ENCODE measurements at places on chromosomes 6 and 20.

GRCh38 chr6:156109713-156110112, 654.1 kb upstream of the NOX3 start:
- no peak for DNase-seq

GRCh38 chr20:55964790-55965189, 40.5 kb downstream of the CBLN4 start:
- no peak for DNase-seq

DNA sequence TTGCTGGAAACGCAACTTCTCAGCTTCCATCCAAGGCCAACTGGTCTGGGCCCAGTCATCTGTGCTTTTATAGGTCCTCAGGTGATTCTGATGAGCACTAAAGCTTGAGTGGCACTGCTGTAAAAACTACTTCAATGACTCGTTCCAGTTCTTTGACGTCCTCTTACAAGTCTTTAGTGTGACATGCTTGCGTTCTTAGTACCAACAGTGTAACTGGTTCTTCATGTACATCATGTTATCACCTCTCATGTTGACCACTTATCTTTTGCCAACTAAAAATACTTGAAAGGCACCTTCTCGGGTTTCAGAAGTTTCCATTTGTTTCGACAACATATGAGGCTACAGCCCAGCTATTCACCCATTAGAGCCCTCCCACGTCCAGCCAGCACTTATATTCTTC, 468.9 kb downstream of the PRKN start:
- no peak for DNase-seq

GRCh38 chr6:124670801-124671200, 291.4 kb upstream of the RNF217 start:
- no peak for DNase-seq

- no peak for DNase-seq
Observed at GRCh38 chr6:47023573-47023972, 18.6 kb downstream of the ADGRF1 start.

DNA sequence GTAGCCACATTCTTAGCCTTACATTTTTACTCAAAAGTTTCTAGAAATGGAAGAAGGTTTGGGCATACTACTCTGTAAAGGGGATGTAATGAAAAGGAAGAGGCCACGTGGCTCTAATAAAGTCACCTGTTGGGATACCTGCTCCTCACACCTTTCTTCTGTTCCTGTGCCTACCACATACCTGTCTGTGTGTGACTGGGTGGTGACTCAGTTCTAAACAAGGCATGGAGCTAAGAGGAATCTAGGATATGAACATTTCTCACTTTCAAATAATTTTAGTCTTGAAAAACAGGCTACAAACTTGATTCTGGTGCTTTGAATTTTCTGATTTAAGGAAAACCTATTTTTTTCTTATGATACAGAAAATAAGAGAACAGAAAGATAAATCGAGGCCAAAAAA, 363.6 kb downstream of the RFPL4B start:
- DNase-seq: no peak

GRCh38 chr6:166960609-166960978, 4.2 kb upstream of the RNASET2 start:
- no peak for DNase-seq

DNA sequence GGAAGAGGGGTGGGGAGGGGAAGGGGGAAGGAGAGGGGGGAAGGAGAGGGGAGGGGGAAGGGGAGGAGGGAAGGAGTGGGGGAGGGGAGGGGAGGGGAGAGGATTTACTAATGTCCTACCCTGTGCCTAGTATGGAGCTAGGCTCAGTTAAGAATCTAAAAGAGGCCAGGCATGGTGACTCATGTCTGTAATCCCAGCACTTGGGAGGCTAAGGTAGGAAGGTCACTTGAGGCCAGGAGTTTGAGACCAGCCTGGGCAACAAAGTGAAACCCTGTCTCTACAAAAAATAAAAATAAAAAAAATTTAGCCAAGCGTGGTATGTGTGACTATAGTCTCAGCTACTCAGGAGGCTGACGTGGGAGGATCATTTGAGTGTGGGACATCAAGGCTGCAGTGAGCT, 13.0 kb downstream of the UBE2J1 start:
- no peak for DNase-seq

DNA sequence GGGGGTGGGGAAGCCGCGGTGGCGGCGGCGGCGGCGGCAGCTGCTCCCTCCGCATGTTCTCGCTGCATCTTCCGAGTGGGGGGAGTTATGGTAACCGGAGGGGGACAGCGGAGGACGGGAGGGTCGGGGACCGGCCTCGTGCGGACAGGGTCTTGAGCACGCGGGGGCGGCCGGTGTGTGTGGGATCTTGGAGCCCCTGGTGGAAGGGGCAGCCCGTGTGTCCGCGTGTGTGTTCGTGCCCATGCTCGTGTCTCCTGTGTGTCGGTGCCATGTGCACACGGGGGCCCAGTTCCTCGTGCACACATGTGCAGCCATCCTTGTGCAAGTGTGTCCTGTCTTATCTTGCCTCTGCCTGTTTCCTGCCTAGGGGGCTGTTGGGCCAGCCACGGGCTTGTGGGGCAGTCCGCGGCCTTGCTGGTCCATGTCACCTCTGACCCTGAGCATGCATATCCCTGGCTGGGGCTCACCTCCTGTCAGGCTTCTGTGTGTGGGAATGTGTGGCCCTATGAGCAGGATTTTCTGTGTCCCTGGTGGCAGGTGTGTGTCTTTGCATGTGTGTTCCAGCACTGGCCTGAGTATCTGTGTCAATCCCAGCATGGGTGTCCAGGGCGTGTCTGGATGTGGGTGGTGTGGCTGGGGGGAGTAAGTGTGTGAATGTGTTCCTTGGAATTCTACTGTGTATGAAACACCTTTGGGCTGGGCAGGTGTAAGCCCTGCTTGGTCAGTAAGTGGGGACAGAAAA, 8.5 kb downstream of the SYNGAP1 start:
- no peak for DNase-seq

GRCh38 chr6:111803804-111804203, 69.4 kb downstream of the FYN start:
- no peak for DNase-seq

DNA sequence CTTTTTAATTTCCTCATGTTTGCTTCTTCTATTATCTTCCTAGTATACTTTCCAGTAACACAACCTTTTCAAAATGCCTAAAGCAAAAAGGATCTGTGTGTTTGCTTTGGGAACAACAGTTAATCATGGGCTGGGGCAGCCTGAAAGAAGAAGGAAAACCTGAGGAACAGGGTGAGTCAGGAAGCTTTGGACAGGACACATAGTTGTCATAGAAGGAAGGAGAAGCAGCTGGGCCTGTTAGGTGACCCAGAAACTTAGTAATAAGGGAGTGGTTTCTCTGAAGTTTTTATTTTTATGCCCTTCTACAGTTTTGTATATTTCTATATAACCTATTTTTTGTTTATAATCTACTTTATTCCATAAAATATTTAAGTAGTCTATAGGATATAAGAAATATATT, 61.4 kb downstream of the CD24 start:
- DNase-seq: no peak

DNA sequence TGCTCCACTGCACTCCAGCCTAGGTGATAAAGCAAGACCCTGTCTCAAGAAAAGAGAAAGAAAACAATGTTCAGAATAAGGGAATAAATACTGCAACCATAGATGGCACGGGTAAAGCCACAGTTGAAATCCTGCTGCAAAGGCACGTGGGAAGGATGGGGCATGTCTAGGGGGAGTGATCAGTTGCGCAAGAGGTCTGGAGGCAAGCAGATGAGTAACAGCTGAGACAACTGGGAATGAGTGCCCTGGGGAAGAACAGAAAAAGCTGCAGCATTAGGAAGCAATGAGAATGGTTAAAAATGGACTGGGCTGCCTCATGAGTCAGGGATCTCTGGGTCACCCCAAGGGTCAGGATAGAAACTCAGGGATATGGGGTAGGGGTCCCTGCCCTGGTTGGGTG, 96.3 kb downstream of the GMPR start:
- DNase-seq: no peak

DNA sequence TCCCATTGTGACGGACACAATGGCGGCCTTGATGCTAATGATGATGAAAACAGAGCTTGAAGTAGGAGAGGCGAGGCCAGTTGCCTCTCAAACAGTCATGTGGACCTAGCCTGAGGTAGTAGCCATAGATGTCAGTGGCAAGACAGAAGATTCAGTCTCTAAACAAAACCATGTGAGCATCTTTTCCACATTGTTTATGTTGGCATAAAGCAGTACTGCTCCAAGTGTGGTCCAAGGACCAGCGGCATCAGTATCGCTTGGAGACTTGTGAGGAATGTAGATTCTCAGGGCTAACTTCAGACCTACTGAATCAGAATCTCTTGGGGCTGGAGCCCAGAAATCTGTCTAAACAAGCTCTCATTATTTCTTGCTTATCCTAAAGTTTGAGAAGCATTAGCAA, 312.8 kb upstream of the JAG1 start:
- DNase-seq: no peak

DNA sequence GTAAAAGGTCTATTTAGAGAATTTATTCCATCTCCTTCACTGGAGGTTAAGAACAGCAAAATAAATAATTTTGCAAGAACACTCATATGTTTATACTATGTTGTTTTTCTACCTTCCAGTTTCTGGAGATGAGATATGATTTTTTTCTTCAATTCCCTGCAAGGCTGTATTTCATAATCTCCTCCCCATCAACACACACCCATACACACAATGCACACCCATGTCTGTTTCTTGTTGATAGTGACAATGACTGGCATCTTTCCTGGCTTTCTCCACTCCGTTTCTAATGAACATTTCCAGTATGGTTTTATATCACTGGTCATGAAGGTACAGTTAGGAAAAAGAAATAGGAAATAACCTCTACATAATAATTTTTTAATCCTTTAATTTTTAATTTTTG, 202.1 kb downstream of the ARHGAP18 start:
- no peak for DNase-seq

GRCh38 chr6:717135-717534, 24.2 kb upstream of the EXOC2 start:
- DNase-seq: no peak

DNA sequence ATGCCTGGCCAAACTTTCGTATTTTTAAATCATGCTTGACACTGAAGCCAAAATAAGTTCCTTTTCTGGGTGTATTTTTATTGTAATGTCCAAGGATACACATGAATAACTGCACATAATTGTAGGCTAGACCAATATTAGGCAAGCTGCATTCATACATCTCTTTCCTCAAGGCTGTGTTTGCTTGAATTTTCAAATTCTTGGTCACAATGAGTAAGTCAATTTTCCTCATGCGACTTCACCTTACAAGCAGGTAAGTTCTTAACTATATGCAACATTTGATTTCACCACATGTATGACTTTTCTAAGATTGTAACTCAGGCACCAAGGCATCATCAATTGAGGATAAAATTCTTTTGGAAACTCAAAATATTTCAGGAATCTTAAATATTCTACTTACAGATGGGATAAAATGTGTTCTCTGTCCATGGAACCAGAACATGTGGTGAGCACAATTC, 112.4 kb upstream of the ZNF217 start:
- no peak for DNase-seq

GRCh38 chr6:118253741-118254140, 294.4 kb upstream of the PLN start:
- DNase-seq: no peak

DNA sequence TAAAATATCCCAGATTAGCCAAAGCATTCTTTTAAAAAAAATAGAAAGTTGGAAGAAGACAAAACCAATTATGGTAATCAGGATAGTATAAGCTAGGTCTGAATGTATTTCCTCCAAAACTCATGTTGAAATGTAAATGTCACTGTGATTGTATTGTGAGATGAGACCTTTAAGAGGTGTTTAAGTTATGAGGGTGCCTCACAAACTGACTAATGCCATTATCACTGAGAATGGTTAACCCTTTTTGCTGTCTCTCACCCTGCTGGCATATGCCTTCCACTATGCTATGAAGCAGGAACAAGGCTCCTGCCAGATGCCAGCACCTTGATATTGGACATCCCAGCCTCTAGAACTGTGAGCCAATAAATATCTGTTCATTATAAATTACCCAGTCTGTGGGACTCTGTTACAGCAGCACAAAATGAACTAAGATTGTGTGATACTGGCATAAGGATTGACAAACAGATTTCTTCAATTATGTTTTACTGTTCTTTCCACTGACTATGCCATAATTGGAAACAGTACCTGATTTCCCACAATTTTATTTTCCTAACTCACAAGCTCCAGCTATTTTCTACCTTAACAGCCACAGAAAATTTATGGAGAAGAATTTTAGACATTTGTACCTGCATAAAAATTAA, 63.8 kb downstream of the IBTK start:
- no peak for DNase-seq

DNA sequence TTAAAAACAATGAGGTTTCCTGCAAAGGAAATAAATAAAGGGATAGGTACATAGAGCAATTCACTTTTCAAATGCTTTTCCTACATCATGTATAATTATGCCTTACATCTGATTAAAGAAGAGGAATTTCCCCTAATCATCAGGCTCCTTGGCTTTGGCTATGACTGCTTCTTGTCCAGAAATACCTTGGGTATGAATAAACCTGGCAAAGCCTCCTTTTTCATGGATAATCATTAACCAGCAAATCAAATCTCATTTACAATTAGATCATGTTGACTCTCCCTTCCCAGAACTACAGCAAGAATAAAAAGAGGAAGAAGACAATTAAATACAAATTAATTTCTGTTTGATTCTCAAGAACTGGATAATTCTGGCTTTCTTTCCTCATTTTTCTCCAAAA, 58.0 kb upstream of the CD2AP start:
- no peak for DNase-seq

DNA sequence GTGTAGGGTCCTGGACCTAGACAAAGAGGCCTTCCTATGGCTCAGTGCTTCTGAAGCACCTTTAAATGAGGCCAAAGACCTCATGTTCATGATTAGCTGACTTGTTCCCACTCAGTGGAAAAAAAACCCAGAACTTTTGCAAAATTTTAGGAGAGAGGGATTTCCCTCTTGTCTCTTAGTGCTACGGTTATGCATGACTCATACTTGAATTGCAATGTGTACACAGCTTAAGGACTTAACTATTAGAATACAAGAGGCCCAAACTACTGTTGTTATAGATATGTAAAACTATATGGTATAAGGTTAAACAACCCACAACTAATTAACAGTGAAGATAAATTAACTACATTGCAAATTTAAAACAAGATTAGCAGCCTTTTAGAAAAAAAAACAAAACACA, 32.3 kb upstream of the HLA-A start:
- DNase-seq: no peak

DNA sequence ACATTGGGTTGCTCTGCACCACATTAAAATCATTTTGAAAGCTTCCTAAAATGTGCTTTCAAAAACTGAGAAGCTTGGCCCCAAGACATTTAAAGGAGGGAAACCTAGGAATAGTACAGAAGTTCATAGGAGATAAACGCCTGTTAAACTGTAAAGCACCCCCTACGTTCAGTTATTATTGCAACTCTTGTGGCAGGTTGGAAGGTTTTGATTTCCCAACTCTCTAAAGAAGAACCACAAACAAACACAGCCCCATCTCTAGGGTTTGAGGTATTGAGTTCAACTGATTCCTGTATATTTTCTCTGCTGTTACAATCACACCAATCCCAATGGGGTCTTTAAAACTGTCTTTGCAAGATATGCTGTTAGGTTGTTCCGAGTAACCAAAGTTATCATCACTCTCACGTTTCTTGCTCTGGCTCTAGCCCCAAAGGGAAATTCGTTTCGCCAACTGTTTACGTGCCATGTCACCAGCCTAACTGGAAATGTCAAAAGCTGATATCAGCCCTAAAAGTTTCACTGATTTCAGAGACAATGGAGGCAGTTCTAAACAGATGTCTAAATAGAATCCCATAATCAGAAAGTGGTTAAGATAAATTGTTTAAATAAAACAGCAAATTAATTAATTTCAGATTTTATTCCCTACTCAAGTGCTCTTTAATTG, 12.1 kb downstream of the TFAP2A start:
- DNase-seq: no peak

Measured in activated T-cell treated with anti-CD3 and anti-CD28 coated beads for 4 hours (primary cell).